Body of pancreas (tissue), 4 donors: ENCODE measurements at places on chromosomes 2 and 18.
A peak's percentile ranks its signal among the peaks of the same experiment; 100 is the strongest.

DNA sequence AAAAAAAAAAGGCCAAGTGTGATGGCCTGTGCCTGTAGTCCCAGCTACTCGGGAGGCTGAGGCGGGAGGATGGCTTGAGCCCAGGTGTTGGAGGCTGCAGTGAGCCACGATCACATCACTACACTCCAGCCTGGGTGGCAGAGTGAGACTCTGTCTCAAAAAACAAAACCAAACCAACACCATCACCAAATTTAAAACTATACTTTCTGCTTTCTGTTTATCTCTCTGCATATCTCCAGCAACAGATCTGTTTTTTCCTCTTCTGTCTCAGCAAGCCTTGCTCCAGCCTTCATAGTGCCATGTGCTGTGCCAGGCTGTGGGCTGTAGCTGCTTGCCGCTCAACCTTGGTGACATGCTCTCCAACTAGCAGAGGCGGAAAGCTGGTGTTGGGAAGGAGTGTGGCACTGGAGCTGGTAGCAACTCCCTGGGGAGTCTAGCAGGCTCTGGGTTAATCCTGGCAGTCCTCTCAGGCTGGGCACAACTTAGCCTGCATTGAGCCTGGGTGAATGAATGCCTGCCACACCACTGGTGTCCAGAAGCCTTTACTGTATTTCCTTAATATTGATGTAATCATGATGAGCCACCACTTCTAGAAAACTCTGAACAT lies 204.1 kb downstream of the LDLRAD4 start:
- no peak for DNase-seq

DNA sequence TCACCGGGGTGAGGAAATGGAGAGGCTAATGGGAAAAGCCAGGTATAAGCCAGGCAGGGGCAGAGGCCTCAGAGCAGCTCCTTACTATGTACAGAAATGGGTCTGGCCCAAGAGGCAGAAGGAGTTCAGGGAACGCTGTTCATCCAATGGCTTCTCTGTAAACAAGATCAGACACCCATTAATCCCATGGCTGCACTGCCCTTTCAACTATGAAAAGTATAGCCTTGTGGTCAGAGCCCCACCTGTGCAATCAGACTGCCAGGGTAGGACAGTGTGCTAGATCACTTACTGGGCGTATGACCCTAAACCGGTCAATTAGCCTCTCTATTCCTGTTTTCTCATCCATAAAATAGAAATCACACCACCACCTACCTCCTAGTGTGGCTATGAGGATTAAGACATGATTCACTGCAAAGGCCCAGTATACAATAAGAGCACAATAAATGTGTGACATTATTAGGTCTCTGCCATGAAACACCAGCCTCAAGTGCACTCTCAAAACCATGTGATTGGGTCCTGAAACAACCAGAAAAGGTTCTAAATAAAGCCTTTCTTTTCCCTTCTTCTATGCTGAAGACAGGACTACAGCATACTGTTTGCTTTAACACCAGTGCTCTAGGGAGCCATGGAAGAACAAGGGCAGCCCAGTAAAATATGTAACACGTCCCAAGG lies 4.4 kb downstream of the ANKRD44 start:
- DNase-seq: no peak

- no peak for DNase-seq
These were observed 24.8 kb upstream of the TUBB6 start for GRCh38 chr18:12283256-12283655.

DNA sequence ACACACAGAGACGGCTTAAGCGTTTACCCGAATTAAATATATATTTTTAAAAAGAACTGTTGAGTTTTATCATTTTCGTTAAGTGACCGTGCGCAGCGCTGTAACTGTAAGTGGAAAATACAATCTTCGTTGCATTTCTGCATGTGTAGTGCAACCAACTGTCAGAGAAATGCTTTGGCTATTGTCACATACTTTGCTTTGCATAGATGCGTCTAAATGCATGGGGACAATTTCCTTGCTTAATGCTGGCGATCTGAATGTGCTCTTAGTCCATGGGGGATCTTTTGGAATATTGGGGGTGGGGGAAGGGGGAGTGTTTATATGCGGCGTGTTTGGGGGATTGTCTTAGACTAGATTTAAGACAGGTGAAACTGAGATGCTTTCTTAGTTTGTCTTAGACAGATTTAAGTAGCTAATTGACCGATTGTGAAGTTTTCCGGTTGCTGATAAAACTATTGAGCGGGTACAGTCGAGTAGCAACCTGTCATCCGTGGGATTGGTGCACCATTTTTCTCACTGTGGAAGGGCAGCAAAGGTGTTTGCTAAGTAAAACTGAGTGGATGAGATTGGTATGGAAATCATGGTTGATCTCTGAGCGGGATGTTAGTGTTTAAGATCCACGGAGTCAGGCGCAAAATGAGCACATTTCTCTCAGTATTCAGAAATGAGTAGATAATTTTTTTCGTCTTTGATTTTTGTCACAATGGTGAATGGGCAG lies 476 bp downstream of the VSNL1 start:
- DNase-seq: no peak

GRCh38 chr2:235851828-235852525 lies 316.2 kb downstream of the GBX2 start:
- DNase-seq: no peak

- no peak for DNase-seq
These were observed 158.5 kb upstream of the PID1 start for GRCh38 chr2:229429589-229429988.

DNA sequence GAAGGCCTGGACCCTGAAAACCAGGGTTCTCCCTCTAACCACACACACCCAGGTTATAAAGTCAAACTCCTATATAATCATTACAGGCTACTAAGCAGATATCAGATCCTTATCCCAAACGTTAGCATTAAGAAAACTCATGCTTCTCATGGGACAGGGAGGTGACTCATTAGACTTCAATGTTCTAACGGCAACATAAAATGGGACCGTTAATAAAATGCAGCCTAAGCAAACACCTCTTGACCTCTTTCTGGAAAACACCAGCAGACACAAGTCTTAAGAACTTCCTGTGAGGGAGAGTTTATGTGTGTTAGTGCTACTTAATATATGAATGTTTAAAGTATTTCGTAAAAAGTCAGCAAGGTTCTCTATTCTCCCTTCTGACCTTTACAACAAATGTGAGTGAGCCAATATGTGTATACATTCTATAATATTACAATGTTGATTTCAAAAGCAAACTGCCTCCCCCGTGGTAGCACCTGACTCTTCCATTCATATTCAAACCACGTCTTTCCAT lies 31.7 kb downstream of the LPIN2 start:
- DNase-seq: no peak

GRCh38 chr2:78876316-78876688 lies 149.2 kb upstream of the REG3G start:
- DNase-seq: no peak

DNA sequence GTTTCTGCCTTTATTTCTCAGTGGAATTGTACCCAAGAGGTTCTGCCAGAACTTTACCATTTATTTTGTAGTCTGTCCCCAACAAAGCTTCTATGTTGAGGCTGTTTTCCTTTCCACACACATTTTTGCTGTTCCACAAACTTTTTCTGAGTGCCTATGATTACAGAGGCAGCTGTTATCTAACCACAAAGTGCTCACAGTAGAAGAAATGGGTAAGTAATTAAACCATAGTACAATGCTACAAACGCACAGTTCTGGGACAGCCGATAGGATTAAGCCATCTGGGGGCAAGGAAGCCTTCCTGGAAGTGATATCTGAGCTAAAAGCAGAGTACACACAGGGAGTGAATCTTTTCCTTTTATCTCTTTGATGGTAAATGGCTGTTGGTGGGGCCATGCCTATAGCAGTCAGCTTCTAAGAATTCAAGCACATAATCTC lies 3.9 kb upstream of the MGAT4A start:
- no peak for DNase-seq

DNA sequence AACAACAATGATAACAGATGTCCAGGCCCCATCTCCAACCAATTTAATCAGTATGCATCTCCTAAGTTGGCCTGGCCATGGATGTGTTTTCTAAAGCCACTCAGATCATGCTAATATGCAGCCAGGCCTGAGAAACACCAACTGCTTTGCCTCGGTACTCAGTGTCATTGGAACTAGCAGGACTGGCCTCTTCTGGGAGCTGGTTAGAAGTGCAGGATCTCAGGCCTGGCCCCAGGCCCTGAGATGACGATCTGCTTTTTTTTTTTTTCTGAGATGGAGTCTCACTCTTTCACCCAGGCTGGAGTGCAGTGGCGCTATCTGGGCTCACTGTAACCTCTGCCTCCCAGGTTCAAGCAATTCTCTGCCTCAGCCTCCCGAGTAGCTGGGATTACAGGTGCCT lies 69.1 kb downstream of the IRS1 start:
- peak; percentile 24 for DNase-seq

DNA sequence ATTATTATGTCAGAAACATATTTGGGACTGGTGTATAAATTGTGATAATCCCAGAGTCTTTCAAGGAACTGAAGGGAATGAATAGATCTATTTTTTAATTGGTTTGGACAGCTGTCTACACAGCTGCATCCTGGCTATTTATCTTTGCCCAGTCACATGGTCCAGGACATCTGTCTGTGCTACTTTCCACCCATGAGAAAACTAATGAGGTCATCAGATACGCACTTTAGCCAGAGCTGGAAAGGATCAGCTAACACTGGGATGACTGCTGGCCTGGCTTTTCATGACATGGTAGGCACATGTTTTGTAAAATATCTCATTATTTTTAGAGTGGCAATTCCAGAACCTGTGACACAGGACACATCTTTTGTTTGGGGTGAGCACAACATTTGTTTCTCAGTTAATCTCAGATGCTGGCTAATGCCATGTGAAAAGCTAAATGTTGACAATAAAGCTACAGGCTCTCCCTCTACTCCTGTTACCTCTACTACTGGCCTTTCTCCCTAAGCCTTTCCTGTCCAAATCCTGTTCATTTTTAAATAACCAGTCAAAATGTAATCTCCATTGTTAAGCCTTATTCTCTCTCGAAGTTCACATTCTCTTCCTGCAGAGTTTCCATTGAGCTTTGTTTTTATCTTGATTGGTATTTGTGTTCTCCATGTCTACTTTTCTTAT lies 500.7 kb downstream of the RIT2 start:
- no peak for DNase-seq

- peak; percentile 49 for DNase-seq
These were observed 131.3 kb upstream of the MGAT5 start for GRCh38 chr2:134122610-134123009.

DNA sequence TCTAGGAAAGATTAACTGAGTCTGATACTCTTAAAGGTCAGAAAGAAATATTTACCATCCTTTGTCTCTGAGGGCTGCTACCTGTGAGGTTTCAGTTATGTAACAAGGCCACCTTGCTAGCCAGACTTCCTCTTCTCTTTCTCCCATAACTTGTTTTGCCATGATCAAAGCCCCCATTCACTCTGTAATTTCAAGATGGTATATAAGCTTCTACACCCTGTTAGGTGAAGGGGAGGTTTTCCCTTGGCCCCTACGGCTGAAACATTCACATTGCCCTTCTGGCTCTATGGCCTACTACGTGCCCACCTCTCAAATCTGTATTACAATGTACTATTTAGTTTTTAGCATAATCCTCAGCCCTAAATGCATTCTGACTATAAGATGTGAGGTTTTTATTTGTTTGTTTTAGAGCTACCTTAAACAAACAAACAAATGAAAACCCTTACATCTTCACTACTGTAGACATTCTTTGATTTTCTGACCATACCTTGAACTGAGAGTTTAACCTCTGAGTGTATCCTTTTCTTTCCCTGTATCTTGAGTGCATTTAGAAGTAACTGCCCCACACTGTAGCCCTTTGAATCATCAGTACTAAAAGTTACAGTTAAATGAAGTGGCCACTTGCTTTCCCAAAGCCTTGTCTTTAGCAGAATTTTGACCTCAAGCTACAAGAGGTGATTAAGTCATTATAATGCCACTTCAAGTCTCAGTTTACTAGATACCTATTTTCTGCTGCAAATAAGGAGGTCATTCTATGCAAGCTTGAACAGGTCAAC lies 332.2 kb downstream of the SOCS6 start:
- no peak for DNase-seq

DNA sequence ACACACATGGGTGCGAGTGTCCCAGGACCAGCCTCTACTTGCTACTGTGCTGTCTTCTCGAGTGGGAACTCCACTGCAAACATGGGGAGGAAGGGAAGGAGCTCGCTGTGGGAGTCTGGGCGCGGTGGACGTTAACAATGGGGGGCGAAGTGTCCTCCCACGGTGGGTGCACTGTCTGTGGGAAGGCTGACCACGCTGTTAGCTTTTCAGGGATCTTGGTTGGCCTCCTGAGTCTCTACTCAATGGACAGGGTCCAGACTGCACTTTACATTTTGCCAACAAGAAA lies 146.7 kb downstream of the MBP start:
- no peak for DNase-seq

- no peak for DNase-seq
These were observed 1523.7 kb upstream of the ACVR2A start for GRCh38 chr2:146321175-146321574.

DNA sequence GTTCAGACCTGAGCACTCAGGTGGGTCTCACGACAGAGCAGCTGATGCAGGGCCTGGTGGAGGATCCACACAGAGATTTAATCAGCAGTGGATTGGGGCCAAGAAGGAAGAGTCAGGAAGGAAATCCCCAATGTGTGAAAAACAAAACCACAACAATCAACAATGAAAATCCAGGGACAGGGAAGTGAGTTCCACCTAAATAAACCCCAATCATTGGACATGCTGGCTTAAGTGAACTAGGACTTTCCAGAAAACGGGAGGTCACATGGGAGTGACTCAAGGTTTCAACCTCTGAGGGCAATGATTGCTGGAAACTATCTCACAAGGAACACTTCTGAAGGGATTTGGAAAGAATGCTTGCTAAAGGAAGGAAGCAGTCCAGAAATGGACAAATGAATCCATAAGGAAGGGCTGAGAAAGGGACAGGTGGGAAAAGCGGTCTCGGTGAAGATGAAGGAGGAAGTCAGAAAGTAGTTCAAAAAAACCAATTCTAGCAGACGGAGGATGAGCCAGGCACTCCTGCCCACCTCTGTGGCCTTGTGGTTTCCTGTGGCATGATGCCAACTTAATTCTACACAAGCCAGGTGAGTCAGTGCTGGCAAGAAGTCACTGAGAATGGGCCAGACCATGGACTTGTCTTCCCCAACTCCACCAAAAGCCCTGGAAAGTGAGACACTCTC lies 15.4 kb upstream of the XDH start:
- peak; percentile 12 for DNase-seq

DNA sequence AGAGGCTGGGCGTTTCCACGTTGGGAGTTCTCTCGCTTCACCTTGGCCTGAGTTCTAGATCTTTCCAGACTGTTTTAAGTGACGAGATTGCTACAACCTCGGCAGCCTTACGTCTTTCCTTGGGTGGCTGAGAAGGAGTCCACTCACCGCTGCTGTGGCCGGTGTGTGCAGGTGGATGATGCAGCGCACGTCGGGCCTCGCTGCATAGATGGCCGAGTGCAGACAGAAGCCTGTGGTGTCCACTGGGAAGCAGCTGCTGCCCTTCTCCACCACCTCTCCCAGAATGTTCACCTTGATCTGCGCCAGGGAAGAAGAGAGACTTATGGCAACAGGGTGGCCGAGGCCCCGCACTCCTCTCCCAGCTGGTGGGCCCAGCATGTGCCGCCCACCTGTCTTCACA lies 75.7 kb downstream of the ADD2 start:
- no peak for DNase-seq
